PC-3 (cell line): ENCODE measurements at places on chromosomes 13 and 19. TPM values are rescaled to one million over a fixed set of nuclear protein-coding genes. Genes with fewer than 3 reads are reported as not detected.

DNA sequence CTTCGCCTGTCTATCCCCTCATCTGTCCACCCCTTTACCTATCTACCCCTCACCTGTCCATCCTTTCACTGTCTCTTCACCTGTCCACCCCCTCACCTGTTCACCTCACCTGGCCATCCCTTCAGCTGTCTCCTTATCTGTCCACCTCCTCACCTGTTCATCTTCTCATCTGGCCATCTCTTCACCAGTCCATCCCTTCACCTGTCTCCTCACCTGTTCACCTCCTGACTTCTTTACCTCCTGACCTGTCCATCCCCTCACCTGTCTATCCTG lies 13.2 kb upstream of the KANK2 start:
- no peak for DNase-seq

- DNase-seq = peak; percentile 41
These were observed 471.7 kb downstream of the EFNB2 start for GRCh38 chr13:106063591-106064313.

DNA sequence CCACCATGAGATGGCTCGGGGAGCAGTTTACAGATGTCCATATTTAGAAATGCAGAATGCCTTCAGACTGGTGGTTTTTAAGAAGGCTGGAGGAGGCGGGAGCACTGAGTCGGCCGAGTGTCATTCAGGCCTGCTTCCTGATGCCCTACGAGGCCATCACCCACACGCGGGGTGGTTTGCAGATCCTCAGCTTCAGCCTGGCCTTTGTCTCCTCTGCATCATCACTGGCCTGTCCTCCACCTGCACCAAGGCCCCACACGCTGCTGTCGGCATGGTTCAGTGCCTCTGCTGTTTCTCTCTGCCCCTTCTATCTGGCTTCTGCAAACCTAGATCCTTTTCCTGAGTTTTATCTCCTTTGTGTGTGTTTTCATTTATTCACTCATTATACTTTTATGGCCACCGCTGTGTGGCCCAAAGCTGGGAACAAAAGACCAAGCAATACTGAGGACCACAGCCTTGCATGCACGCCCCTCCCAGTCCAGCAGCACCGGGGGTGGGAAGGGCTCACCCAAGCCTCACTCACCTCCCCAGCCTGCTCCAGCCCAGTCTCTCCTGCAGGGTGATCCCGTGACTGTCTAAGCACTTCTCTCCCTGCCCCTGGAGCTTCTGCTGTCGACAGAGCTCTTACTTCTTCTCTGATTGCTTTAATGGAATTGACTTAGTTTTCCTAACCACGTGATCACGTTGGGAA lies 240.8 kb downstream of the TEX29 start:
- no peak for DNase-seq

DNA sequence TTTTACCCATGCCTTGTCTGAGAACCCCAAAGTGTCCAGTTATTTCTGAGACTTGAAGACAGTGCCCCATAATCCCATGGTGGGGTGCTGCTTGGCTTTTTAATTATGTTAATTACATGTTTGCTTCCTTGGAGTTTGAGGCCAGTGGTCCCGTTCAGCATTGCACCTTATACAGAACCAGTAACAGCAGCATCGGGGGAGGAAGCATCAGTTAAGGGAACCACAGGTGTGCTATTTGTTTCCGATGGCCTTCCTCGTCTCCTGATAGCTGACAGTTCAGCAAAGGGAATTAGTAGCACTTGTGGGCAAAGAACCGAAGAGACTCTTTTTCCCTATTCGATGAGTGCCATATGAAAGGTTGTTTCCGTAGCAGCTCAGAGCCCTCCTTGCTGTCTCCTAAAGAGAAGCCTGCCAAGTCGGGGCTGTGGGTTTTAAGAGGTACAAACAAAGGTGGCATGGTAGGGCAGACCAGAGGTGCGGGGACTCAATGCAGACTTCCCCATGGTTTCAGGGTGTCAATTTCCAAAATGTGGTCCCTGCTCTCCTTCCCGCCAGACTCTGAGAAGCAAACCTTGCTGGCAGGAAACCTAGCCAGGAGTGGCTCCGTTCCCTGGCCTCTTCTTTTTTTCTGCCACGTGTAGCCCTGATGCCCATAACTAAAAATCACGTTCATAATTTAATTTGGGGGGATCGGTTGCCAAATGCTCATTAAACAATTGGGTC lies 225.2 kb upstream of the TSHZ3 start:
- DNase-seq = no peak

TBXA2R gene
- 0.77 and 1.0 TPM in 2 replicates for total RNA-seq

DNA sequence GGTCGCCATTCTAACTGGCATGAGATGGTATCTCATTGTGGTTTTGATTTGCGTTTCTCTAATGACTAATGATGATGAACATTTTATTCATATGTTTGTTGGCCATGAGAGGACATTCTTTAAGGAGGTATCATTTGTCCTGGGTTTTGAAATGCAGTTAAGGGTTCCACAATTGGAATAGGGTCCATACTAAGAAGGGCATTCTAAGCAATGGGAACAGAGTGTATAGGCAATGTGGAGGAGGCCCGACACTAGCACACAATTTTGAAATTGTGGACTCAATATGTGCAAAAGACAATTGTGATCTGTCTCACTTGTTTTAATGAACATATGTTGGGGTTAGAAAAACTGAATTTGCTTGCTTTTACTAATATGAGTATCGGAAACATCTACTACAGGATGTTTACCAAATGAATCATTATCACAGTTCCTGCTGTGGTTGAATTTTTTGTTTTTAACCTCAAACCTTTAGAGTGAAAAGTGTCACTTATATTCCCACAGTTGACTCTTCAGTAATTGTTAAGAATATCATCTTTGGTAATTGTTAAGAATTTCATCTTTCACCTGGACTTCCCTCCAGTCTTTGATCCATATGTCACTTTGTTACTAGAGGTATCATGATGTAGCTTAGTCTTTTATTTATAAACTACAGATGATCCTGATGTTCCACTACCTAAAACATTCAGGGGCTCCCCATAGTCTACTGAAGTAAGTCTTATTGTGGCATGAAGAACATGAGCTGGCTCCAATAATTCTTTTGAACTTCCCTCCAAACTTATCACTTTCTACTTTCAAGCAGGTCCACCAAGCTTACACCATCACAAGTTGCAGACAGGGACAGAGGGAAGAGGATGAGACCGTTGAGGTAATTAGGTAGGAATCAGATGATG lies 109.7 kb upstream of the KLF12 start:
- DNase-seq = peak; percentile 73

GRCh38 chr19:5287066-5287465 lies 53.5 kb downstream of the PTPRS start:
- DNase-seq = peak; percentile 33

GRCh38 chr13:66853564-66853963 lies 376.6 kb downstream of the PCDH9 start:
- no peak for DNase-seq

DNA sequence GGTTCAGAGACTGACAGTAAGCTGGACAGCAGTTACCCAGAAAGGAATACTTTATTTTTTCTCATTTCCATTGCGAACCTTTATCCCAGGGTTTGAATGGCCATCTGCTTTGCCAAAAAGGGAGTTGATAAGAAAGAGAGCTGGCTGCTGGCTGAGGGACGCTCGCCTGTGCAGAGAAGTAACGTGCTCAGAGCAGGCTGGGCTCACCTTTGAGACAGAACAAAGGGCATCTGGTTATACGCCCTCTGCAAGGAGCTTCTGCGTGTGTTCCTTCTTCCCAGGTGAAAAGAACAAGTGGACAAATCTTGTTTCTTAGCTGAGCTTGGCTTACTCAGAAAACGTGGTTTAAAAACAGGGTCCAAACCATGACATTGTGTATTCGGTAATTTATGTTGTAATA lies 47.4 kb downstream of the EFNB2 start:
- no peak for DNase-seq

VMAC gene
- 7.8 and 8.3 TPM in 2 replicates for total RNA-seq

- DNase-seq = no peak
These were observed 204.0 kb upstream of the STARD13 start for GRCh38 chr13:33489563-33489962.

KCNC3 gene
- total RNA-seq = 3.1 and 3.6 TPM in 2 replicates

DNA sequence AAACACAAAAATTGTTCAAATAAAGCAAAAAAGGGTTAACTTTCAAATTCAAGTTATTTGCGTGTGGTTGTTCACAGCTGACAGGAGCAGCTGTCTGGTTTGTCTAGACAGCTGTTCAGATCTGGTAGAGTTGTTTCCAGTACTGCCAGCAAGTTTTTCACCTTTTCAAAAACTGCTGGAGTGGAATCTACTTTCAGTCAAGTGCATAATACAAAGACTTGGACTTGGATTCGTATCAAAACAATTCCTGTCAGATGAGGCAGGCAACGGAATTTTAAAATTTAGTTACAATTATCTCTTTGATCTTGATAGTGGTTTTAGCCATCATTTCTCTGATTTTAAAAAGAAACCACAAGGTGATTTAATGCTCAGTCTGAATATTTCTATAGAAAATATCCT lies 51.7 kb upstream of the EEF1AKMT1 start:
- DNase-seq = no peak

CRB3 gene
- total RNA-seq = 67.4 and 71.3 TPM in 2 replicates

GRCh38 chr13:44786756-44787155 lies 202.5 kb downstream of the NUFIP1 start:
- no peak for DNase-seq
